ENCODE measurements at places on chromosomes 12 and 14.

DNA sequence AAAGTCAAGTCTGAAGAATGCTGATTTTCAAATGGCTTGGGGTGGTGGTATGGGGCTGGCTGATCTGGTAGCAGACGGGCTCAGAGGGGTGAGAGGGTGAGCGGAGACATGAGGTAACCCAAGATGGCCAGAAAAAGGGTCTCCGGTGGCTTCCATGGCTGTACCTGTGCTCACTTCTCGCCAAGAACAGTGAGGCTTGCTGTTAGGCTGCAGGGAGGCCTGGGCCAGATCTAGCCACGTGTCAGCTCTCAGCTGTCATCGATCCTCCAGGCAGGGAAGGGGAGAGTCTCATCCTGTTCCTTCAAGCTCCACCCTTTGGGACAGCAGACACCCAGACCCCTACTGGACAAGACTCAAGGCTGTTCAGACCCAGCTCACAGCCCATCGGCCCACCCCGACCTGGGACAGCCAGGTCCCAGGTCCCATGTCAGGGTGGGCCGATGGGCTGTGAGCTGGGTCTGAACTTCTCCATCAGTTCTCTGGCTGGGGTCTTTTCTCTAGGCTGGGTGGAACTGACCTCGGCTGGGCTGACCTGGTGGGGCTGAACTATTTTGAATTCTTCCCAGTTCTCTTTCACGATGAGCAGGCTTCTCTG is 9.0 kb downstream of the LRTM2 start:
- no peak for DNase-seq

DNA sequence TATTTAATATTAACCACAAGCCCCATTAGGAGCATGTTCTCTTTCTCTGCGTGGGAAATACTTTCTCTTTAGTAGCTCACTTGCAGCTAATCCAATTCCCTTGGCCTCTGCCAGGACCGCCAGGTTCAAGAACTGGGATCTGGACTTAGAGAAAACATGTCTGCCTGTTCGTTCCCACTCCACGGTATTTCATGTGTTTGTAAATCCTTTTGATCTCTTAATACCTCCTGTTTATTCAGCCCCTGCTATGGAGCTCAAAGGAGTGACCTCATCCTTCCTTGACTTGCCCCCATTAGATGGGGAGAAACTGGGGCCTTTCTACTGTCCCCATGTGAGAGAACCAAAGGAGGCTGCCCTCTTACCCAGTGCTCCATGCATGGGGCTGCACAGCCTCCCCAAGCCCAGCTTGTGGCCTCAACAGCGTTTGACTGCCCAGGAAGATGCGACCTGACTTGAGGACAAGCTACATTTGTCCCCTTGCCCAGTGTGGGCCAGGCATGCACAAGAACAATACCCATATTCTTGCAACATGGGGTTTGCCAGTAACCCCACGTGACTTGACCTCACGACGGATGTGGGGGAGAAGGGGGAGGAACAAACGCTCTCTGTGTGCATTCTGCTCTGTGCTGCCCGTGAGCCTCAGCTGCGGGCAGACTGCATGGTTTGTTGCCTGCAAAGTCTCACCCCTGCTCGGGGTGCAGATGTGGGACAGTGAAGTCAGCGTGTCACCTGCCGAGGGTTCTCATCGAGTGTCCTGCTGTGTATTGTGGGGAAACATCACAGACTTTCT is 30.3 kb downstream of the CD9 start:
- DNase-seq: peak; percentile 78

DNA sequence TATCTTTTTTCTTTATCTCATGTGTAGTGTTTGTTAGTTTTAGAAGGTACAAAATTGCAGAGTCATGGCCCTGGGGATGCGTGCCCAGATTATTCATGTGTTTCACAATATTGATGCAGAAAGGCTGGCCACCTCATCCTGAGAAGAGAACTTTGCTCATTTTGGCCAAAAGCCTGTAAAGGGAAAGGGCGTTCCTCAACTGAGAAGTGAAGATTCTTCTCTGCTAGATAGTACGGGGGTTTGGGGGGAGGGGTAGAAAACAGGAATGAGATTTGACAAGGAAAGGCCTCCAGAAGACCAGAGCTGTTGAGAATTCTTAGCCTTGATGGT is 1.7 kb downstream of the MGST1 start:
- DNase-seq: no peak

DNA sequence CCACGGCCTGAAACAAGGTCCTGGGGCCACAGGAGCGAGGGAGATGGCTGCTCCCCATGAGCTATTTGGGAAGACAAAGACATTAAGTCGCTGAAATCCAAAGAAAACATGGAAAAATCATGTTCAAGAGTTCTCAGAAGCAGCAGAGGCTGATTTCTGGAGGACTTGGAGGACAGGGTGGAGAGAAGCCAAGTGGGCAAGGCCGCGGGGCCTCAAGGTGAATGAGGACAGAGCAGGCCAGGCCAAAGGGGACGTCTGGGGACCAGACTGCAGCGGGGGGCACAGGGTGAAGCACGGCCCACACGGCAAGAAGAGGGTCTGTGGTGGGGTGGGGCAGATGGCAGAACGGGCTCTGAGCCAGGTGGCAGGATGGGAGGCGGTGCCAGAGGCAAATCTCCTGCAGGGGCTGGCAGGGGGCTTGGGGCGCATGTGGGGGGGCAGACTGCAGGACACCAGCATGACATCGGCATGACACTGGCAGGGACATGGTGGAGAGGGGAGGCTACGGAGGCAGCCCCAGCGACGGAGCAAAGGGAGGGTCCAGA is 48.9 kb downstream of the RNF34 start:
- no peak for DNase-seq

- DNase-seq: no peak
Measured at GRCh38 chr14:76810525-76810924, 2.2 kb downstream of the ANGEL1 start.

- no peak for DNase-seq
Measured at GRCh38 chr14:28653521-28653920, 113.1 kb upstream of the FOXG1 start.

DNA sequence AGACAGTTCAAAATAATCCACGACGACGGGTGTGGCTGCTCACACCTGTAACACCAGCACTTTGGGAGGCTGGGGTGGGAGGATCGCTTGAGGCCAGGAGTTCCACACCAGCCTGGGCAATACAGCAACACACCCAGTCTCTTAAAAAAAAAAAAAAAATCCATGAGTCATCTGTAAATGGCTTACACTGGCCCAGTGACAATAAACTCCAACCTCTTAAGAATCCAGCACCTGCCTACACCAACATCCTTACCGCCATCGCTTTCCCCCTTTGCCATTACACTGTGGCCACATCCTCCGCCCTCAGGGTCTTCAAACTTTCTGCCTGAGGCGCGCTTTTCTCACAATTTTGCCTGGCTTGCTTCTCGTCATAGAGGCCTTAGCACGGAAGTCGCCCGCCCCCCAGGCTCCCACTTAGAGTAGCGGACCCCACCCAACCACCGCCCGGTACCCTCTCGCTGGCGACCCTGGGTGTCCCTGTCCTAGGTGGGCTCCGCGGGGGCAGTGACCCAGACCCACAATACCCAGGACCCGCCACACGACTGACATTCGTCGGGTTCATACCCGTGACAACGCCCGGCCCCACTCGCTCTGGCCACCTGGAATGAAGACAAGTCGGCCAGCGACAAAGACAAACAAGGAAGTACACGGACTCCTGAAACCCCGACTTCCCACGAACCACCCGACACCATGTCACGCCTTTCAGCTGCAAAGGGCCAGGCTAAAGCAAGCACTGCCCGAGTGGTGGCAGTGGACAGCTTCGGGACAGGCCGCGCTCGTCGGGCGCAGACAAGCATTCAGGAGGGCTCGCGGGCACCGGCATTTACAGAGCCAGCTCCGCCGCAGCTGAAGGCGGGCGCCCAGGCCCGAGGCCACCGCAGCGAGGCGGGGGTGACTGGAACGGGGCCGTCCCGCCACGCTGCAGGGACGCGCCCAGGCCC is 636 bp downstream of the GOLGA3 start:
- DNase-seq: peak; percentile 73

GRCh38 chr12:24705216-24705615 is 243.7 kb downstream of the BCAT1 start:
- no peak for DNase-seq

DNA sequence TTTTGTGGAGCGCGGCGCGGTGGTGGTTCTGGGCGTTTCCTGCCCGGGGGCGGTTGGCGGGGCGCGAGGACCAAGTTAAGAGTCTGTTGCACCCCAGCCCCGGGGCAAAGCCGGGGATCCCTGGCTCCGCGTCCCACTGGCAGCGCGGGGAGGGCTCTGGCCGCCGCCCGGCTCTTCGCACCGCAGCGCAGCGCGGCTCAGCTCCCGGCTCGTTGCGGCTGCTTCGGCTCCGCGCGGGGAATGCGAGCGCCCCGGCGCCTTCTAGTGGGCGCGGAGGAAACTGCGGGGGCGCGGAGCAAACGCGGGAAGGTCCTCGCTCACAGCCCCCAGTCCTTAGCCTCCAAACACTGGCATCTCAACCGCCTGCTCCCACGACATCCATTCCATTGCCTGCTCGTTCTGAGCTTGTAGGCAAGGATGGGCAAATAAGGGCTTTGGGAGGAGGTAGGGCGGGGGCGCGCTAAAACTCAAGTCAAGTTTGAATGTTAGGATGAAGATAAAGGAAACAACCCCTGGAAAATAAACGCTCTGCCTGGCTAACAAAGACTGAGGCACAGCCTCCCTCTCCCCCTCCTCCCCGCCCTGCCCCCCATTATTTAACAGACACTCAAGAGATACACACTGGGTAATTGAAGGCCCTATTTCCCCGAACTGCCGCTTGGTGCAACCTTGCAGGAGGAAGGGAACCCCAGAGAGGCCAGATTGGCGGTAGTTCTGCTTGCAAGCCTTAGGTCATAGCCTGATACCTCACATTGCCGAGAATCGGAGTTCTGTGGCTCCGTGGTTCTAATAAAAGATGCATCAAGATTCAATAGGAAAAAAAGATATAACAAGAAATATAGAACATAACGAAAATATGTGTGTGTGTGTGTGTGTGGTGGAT is at the start of gene B4GALNT1:
Gene B4GALNT1 (minus strand): TSS at position 244 of the 883 bp plus-strand sequence. CDS start 1,069 bp downstream, outside the sequence.
- DNase-seq: peak; percentile 81

DNA sequence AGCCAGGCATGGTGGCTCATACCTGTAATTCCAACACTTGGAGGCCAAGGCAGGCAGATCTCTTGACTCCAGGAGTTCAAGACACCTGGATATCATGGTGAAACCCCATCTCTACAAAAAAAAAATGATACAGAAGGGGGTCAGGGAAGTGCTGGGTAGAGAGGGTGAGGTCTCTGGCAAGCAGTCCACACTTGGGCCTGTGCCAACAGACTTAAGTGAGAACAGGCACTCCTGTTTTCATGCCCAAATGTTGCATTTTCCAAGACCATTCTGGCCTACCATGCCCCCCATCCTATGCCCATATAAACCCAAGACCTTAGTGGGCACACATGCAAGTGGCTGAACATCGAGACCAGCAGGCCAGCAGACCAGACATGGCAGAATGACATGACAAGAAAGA is 16.0 kb upstream of the CMAS start:
- DNase-seq: no peak

- no peak for DNase-seq
Measured at GRCh38 chr12:7042842-7043241, 17.7 kb upstream of the C1S start.

DNA sequence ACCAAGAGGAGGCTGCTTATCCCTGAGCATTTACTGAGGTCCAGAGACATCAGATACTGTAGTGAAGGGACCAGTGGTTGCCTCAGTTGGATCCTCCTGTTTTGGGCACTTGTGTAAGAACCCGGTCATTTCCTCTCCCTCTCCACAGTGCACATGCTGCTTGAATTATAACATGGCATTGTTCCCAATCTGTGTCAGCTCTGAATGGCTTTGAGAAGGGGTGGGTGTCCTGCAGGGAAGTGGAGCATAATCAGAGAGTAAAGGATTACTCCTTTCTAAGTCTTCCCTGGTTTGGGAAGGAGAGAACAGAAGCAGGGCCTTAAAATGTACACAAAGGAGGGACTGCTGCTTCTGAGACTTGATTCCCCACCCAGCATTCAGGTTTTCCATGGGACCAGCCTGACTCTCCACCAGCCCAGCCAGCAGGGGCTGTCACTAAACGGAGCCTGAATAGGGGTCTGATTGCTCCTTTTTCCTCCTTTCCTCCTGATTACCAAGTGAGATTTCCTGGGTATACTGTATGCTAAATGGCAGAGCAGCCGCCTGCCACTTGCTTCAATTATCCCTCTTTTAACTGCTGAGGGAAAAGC is 78.4 kb downstream of the NRXN3 start:
- no peak for DNase-seq

DNA sequence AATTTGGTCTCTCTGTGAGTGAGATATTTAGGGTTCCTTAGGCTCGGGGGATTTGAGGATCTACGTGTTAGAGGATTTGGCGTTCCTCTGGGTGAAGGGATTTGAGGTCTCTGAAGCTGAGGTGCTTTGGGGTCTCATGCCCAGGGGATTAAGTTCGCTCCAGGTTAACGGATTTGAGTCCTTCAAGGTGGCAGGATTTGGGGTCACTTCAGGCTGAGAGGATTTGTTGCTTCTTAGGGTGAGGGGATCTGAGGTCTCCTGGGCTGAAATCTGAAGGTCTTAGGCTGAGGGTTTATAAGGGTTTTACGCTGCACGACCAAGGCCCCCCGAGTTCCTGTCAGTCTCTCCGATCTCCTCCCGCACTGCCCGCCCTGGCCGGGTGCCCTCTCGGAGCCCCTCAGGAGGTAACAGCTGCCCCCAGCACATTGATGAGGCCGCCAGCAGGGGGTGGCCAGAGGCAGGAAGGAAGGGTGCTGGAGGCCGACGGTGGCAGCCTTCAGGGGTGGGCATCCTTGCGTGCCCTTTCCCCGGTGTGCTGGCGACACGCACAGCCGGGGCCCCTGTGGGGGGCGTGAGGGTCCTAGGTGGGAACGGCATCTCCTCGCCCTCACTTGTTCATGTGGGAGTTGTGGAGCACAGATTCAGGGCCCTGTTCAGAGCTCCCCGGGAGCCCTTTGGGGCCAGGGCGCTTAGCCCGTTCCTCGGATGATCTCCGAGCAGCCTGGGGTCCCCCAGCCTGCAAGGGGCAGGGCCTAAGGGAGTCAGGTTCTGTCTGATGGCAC is 14.3 kb downstream of the CEP170B start:
- peak; percentile 64 for DNase-seq

- no peak for DNase-seq
Measured at GRCh38 chr12:80894179-80894578, 43.6 kb downstream of the LIN7A start.

DNA sequence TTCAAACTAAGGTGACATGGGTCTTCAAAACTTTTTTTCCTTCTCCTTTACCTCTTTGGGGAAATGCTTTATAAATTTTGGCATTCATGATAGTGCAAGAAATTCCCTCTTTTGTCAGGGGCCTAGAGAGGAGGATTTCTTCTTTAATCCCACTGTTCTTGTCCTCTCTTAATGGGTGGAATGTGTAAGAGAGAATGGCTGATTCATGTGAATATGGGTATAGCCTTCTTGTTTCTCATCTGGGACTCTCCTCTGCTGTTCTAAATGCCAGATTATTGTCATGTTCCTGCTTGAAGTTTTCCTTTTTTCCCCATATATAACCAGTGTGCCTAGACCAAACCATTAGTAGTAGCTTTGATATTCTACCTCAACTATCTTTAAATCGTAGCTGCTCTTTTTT is 46.7 kb downstream of the SLC38A4 start:
- DNase-seq: no peak

- DNase-seq: no peak
Measured at GRCh38 chr14:73258845-73259611, 21.7 kb downstream of the PAPLN start.

DNA sequence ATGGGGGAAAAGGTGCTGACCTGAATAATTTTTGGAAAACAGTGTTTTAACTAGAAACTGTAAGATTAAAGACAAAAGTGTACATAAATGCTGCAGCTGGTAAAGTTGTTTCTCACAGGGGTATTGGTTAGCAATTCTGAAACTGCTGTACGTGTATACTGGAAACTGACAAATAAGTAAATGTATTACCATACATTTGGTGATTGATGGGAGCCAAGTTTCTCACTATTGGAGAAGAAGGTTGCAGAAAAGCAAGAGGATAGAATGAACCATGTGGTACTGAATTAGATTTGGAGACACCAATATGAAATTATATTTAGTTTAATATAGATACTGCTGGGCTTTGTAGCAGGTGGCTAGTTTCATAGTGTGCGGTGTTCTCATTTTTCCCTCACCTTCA is 19.6 kb upstream of the FBXO33 start:
- no peak for DNase-seq

Data from upper lobe of right lung (tissue), 1 donor.